Pericardium fibroblast (primary cell): ENCODE measurements at places on chromosomes 1 and 21. TPM values are rescaled to one million over a fixed set of nuclear protein-coding genes. Genes with fewer than 3 reads are reported as not detected.

The CRYBG2 gene
- not detected in 2 replicates for total RNA-seq

The DCLRE1B gene
- total RNA-seq: 4.8 and 7.1 TPM in 2 replicates

The ATP13A2 gene
- total RNA-seq: 26.8 and 40.1 TPM in 2 replicates

The MX2 gene
- total RNA-seq: 0.47 and 1.4 TPM in 2 replicates

The GJA9 gene
- not detected in 2 replicates for total RNA-seq

The SYPL2 gene
- 0.23 and 1.4 TPM in 2 replicates for total RNA-seq

The VASH2 gene
- 0.47 and 5.0 TPM in 2 replicates for total RNA-seq

The RAP1GAP gene
- total RNA-seq: 0.82 TPM in 1 of 2 replicates, not detected in the other

The GRIK1 gene
- total RNA-seq: not detected in 2 replicates

The CD1C gene
- total RNA-seq: not detected in 2 replicates

The SDC3 gene
- 23.4 and 50.1 TPM in 2 replicates for total RNA-seq

The RNF11 gene
- total RNA-seq: 45.9 and 61.0 TPM in 2 replicates

The RNU1-1 gene
- total RNA-seq: under 0.01 TPM in 2 replicates

The EMC1 gene
- total RNA-seq: 31.4 and 52.9 TPM in 2 replicates

The CD2 gene
- not detected in 2 replicates for total RNA-seq

The KRTAP11-1 gene
- total RNA-seq: not detected in 2 replicates

The FAM177B gene
- total RNA-seq: not detected in 2 replicates

The TMIGD3 gene
- not detected in 2 replicates for total RNA-seq

The GBP4 gene
- total RNA-seq: 0.17 and 0.70 TPM in 2 replicates

The PDC gene
- not detected in 2 replicates for total RNA-seq

The FCGR1A gene
- total RNA-seq: not detected in 2 replicates

The HTR1D gene
- total RNA-seq: not detected in 2 replicates

The DYRK3 gene
- 7.2 and 7.7 TPM in 2 replicates for total RNA-seq

The LCE2C gene
- total RNA-seq: not detected in 2 replicates

The UHMK1 gene
- total RNA-seq: 24.1 and 25.0 TPM in 2 replicates

The COL6A1 gene
- 5,409 and 5,608 TPM in 2 replicates for total RNA-seq

The SH3BGR gene
- 0.23 and 3.1 TPM in 2 replicates for total RNA-seq

The BSDC1 gene
- total RNA-seq: 44.1 and 104 TPM in 2 replicates

The DMAP1 gene
- total RNA-seq: 17.0 and 32.8 TPM in 2 replicates

The CSTB gene
- 19.6 and 23.2 TPM in 2 replicates for total RNA-seq

The TRIM63 gene
- 0.70 TPM in 1 of 2 replicates, not detected in the other for total RNA-seq
